ENCODE measurements at places on chromosomes 2 and 18.

GRCh38 chr18:78822949-78823285, 156.7 kb upstream of the SALL3 start:
- no peak for DNase-seq

GRCh38 chr2:240410808-240411207, 24.7 kb upstream of the GPC1 start:
- no peak for DNase-seq

GRCh38 chr18:35707247-35707646, 125.7 kb downstream of the GALNT1 start:
- DNase-seq = peak; percentile 3

GRCh38 chr2:102366406-102367112, 11.0 kb downstream of the IL18R1 start:
- DNase-seq = no peak

DNA sequence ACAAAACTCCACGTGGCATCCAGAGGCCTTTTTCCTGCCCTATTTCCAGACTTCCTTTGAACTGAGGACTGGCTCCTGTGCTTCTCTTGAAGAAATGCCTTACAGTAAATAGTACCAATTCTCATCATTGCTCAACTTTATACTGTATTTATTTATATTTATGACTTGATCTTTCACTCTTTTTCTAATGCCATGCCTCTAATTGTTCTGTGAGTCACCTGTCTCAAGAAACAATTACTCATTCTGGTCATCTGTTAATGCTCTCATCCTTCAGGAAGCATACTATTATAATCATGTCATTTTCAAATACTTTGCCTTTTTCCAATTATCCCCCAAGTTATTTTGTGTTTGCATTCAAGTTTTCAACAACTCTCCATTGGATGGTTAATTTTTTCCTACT, 85.9 kb downstream of the DCDC2C start:
- peak; percentile 11 for DNase-seq

GRCh38 chr2:27445155-27445554, 3.0 kb downstream of the KRTCAP3 start:
- no peak for DNase-seq

DNA sequence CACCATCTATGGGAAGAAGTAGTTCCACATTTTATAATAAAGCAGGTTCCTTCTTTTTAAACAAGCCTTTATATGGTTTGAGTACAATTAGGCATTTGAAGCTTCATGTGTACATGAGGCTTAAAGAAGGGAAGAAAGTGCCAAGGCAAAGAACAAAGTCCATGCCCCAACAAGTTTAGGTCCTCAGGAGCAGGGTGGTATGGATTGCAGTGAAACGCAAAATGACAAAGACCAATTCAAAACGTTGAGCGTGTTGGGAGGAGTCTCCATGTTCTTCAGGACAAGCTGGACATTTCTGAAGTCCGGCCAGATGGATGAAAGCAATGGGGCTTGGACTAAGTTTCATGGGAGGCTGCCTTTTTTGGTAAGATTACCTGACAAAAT, 78.8 kb upstream of the FZD5 start:
- no peak for DNase-seq

DNA sequence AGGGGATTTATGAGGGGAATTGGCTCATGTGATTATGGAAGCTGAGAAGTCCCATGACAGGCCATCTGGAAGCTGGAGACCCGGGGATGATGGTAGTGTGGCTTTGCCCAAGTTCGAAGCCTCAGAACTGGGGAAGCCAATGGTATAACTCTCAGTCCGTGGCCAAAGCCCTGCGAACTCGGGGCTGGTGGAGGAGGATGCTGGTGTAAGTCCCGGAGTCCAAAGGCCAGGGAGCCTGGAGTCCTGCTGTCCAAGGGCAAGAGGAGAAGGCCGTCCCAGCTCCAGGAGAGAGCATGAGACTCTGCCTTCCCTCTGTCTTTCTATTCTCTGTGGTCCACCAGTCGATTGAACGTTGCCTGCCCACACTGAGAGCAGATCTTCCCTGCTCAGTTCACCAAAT, 43.2 kb upstream of the CABLES1 start:
- no peak for DNase-seq

DNA sequence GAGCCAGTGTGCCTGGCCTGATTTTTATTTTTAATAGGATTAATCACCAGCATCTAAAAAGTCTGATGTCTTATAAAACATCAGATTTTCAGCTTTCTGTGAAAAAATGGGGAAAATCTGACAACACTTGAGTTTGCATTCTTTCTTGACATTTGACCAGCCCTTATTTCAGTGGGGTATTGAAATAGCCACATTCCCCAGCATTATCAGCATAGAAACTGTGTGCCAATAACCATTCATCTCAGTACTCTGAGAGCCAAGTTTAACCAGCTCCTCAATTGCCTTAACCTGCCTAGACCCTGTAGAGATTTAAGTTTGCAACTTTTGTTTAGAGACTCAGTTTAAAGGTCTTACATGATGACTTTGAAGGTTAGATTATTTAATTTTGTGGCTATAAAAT, 155.0 kb downstream of the CERS6 start:
- DNase-seq = peak; percentile 29

GRCh38 chr2:33478968-33479731, 2.7 kb downstream of the RASGRP3 start:
- no peak for DNase-seq

DNA sequence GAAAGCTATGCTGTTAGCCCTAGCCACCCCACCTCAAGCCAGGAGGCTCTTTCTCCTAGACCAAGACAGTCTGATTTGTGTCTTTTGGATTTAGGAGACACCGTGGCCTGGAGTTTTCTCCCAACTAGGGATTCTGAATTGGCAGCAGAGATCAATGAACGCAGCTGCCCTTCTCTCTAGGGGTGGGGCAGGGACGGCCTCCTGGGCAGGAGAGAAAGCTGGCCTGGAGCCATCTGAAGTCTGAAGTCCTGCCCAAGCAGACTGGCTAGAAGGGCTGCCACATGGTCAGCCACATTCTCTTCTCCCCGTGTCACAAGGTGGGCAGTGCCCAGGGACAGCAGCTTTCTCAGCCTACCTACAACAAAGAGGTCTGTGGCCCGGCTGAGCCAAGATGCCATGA, 45.1 kb downstream of the PIEZO2 start:
- no peak for DNase-seq

DNA sequence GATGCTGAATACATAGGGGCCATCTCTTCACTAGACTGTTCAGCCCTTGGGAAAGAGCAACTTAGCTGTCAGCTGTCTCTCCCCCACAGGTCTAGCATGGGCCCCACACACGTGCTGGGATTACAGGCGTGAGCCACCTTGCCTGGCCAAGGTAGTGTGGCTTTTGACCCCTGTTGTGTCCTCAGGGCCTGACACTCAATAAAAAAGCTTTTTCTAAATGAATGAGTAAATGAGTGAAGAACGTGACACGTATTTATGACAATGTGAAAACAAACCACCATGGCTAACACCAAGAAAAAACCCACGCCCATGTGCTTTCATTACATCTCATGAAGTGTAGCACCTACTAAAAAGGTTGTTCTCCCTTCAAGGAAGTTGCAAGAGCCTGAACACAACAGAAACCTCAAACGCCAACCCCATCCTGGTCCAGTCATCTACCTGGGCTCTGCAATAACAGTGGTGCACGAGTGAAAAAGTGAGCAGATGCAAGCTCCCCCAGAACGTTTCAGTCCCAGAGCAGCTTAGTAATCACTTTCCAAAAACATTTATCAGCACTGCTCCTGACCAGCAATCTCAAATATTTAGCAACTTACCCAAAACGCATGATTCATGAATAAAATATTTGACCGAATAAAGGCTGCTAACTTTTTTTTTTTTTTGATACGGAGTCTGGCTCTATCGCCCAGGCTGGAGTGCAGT, 3.4 kb downstream of the WDFY1 start:
- peak; percentile 91 for DNase-seq

GRCh38 chr2:221448844-221449390, 123.2 kb downstream of the EPHA4 start:
- no peak for DNase-seq

DNA sequence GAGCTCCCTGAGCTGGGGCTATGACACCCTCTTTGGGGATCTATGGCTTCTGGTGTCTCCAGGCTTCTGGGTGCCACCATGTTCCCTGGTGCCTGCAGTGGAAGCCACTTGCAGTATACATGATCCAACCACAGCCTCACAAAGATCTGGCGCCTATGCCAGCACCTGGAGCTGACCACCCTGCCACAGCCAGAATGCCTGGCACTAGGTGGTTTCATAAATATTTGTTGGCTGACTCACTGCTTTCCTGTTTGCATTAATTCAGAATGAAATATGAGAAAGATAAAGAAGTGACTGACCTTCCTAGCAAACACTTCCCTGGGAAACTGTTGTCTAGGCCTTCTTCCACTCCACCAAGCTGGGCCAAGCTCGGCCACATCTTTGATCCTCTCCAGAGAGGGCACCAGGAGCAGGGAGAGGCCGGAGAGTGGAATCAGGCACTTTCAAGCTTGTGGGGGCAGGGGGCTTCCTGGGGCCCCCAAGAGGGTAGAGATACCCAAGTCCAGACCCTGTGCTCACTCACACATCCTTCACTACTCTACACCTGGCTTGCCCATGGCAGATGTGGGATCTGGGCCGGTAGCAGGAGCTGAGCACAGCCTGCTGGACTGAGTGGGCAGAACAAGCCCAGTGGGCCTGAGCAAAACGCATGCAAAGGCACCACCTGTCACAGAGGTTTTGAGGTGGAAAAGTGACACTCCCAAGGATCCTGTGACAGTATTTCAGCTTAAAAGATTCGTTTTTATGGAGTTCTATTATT, 565.7 kb downstream of the SLC4A3 start:
- no peak for DNase-seq

DNA sequence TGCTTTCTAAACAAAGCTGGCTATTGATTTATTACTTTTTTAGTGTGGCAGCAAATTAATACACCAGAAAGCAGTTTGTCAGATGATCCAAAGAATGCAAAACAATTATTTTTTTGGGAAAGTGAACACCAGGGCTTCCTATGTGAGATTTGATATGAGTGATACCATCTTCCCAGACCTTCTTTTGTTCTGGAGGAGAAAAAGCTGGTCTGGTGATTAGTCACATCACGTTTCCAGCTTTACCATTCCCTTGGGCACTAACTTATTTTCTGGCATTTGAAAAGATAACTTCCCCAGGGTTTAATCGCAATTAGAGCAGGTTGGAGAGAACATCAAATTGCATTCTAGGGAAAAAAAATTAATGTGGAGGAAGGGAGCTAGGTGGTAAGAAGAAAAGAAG, 182.9 kb upstream of the TANK start:
- no peak for DNase-seq

DNA sequence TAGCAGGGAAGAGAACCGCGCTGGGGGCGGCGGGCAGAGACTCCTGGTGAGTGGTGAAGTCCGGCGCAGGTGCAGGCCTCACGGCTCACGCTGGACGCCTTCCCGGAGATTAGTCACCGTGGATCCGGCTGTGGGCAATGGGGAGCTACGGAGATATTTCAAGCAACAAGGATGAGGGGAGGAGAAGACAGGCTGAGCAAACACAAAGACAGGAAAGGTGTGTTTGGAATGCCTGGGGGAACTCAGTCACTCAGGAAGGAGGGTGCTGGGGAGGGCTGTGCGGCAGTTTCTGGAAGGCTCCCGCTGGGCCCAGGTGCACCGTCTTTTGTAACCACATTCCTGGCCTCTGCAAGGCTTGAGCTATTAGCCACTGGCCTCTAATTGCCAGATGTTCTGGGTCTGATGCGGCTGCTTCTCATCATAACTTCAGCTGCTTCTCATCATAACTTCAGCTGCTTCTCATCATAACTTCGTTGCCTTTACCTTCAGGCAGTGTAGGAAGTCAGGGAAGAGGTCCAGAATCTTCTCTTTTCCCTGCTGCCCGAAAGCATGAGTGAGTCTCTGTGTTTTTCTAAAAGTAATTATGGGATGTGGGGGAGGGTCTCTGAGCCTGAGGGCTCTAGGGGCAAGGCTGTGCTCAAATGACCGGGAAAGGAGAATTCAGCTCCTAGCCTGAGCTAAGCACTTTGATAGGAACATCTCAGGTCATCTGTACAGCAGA, 118.9 kb downstream of the PXDN start:
- DNase-seq = peak; percentile 81

- DNase-seq = peak; percentile 19
These were observed 36.7 kb downstream of the FTCDNL1 start for GRCh38 chr2:199814101-199814816.

DNA sequence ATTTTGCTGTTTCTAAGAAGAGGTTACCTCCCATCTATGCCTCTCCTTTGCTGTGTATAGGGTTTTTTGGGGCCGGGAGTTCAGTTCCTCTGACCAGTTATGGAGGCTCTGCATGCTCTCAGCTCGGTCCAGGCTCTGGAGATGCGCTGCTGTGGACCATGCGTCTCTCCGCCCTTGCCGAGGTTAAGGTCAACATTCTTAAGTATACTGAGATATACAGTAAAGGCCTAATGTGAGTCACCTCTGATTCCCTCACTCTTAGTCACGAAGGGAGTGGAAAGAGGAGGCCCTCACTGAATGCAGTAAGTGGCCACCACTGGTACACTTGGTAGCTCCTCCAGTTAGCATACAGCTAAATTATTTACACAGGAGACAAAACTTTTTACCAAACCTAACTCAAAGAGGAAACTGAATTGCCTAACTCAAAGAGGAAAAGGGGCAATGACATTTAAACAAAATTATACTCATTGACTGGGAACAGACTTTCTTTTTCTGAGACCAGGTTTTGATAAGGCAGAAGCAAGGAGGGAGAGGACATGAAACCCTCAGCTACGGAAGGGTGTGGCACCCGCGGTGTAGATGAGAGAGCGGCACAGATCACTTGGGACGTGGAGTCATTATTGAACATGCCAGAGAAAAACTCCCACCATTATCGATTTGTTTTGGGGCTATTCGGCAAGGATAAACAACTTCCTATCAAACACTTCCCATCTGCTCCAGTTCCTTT, 98.7 kb downstream of the COPS8 start:
- DNase-seq = peak; percentile 40

GRCh38 chr2:144479138-144479537, 40.8 kb downstream of the ZEB2 start:
- peak; percentile 84 for DNase-seq

GRCh38 chr18:24987303-24988252, 364.4 kb downstream of the ZNF521 start:
- DNase-seq = peak; percentile 59

Data from AG10803 (cell line).